Activated T-cell treated with anti-CD3 and anti-CD28 coated beads for 48 hours (primary cell): ENCODE measurements at places on chromosomes 5 and 9.

DNA sequence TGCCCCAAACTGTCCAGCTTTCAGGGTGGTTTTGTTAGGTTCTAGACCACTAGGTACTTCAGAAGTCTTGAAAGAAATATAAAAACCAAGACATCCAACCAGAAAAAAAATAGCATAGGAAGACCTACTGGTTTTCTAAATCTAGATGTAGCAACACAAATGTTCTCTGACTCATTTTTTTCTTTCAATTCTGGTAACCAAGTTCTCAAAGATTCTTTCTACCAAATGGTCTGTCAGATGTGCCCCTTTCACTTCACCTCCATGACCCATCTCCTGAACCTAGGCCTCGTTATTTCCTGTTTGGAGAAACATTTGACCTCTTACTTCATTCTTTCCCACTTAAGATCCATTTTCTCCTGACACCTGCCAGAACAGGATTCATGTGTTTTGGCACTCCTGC lies 355.3 kb downstream of the KIAA0825 start:
- DNase-seq = no peak

- no peak for DNase-seq
Measured at GRCh38 chr5:169710675-169711074, 73.6 kb downstream of the DOCK2 start.

GRCh38 chr5:79513308-79513703 lies 628 bp downstream of the HOMER1 start:
- DNase-seq = no peak

DNA sequence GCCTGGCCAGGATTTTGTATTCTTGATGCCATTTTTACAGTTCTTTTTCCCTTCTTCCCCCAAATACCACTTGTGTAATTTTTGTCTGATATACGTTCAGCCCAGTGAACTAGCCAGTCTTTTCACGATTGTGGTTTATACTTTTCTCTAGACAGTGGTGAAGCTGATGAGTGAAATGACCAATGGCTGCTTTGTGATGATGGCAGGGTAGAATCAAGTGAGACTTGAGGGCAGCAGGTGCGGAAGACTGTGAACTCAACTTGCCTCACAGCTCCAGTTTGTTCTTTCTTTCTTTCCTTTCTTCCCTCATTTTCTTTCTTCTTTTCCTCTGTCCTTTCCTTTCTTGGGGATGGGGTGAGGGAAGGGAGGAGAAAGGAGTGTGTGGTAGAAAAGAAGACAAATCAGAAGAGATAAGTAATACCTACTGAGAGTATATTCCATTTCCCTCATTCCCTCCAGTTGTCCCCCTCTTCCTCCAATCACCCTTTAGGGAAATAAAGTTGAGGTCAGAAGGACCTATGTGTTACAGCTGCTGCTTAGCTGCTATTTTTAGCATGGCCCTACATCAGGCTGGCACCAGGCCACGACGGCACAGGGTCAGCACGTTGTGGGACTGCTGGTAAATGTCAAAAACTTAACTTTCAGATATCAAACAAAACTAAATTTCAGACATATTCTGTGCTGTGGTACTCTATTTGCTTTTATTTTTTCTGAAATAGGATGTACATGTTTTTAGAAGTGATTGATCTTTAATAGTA lies 12.3 kb downstream of the ZSWIM6 start:
- no peak for DNase-seq

GRCh38 chr5:107937204-107937603 lies 266.5 kb upstream of the EFNA5 start:
- no peak for DNase-seq

- no peak for DNase-seq
Measured at GRCh38 chr9:21741151-21741550, 61.3 kb upstream of the MTAP start.

DNA sequence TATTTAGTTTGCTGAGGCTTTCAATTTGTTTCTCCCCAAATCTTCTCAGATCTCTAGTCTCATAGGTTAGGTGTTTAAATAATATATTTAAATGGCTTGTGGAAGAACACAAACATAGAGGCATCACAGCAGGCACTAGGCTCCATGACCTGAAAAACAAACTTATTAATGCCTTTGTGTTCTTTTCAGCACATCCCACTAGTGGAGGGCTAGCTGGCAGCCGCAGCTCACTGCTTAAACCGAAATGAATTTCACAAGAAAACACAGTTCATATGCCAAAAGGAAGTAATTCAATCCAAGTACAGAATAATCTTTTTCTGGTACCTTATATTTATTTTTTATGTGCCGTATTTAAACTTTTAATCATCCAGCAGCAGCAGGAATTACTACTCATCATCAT lies 382.5 kb downstream of the PLK2 start:
- no peak for DNase-seq

DNA sequence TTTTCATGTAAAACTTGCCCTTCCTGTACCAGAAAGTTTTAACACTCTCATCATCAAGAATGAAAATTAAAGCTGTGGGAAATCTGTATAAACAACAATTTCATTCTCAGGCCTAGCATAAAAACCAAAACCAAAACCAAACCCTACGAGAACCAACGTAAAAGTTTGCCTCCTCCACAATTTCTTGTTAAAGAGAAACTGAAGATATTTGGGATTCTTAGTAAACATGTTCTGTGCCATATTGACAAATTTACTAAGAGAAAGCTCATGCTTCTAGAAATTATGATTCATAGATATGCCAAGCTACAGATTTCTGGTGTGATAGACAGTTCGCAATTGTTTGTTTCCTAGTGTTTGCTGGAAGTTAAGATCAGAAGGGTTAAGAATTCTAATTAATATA lies 801.0 kb upstream of the NUDT12 start:
- no peak for DNase-seq

GRCh38 chr5:153520952-153521351 lies 30.5 kb downstream of the GRIA1 start:
- no peak for DNase-seq

DNA sequence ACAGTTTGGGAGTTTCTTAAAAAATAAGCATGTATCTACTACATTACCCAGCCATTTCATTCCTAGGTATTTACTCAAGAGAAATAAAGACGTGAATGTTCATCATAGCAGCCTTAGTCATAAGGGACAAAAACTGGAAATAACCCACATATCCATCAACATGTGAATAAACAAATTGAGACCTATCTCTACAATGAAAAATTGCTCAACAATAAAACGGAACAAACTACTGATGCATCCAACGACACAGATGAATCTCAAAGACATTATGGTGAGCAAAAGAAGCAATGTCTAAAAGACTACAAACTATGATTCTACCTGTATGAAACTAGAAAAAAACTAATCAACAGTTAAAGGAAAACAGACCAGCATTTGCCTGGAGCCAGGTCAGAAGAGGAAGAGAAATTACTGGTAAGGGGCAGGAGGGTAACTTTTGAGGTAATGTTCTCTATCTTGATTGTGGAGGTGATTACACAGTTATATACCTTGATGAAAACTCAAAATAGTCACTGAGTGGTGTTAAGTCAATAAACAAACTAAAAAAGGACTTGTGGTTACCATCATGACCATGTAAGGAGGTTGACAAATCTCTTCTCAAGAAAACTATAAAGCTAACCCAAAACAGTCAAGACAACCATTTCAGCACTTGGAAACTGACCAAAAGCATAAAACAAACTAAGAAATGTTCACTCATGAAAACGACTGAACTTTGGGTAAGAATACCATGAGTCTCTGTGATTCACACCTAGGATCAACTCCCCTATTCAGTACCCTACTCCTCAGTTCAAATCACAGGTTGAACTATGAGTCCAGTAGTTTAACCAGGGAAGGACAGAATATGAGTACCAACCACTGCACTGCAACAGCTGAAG lies 10.4 kb downstream of the UIMC1 start:
- DNase-seq = no peak

- no peak for DNase-seq
Measured at GRCh38 chr9:133640580-133641395, 4.6 kb downstream of the DBH start.

- no peak for DNase-seq
Measured at GRCh38 chr5:118728191-118728590, 260.2 kb downstream of the DTWD2 start.

DNA sequence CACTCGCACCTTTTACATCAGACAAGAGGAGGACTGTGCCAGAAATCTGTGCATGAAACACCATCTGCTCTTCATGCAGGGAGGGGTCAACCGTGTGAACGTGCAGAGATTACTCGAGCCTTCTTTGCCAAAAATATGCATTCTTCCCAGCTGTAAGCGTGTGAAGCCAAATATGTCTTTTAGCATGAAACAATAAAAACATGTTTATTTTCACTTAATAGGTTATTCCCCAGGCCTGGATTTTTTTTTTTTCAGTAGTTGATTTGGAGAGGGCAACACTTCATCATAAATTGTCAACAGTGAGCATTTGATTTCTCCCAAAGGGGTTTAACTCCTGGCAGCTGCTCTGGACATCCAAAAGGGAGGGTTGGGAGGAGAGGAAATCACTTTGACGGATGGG lies 23.8 kb downstream of the PLAC8L1 start:
- DNase-seq = no peak

- DNase-seq = no peak
Measured at GRCh38 chr9:5643005-5643624, 14.2 kb downstream of the RIC1 start.

DNA sequence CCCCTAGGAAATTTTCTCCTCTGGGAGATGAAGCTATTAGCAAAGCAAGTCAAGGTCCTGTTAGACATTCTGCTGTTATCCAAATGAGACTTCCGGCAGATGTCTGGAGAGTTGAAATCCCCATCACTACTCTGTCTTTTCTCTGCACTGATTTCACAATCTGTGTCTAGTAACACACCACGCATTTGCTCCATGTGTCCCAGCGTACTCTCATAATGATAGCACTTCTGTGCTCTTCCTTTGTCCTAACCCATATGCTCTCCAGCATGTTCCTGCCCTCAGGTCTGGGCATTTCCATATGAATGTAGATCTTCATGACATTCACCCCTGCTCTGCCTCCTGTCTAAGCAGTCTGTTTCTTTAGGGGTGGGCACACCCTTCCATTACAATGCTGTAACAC lies 1949.0 kb upstream of the WWC1 start:
- DNase-seq = no peak

DNA sequence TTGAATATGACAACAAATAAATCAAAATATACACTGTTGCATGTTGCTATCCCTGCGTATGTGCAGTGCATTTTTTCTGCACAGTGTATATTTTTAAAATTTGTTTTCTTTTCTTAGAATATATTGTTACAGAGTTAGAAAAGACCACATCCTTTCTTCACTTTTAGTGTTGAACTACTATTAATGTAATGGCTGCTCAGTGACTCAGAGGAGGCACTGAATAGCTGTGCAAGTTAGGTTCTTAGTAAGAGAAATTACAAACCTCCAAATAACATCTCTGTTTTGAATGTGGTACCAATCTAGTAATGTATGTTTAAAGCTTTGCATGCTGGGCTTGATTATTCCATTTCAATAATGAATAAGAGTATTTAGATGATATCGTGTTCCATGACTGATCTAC lies 208.9 kb upstream of the PRR16 start:
- no peak for DNase-seq

GRCh38 chr5:90290648-90291047 lies 118.9 kb downstream of the CETN3 start:
- no peak for DNase-seq

DNA sequence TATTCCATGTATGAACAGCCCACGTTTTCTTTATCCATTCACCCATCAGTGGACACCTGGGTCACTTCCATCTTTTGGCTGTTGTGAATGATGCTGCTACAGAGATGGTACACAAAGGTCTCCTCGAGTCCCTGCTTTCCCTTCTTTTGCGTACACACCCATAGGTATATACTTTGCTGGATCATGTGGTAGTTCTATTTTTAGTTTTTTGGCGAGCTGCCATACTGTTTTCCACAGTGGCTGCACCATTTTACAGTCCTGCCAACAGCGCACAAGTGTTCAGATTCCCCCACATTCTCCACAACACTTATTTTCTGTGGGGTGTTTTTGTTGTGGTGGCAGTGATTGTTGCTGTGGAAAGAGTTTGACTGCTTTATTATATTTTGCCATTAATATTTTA lies 16.2 kb downstream of the RAPGEF1 start:
- no peak for DNase-seq

- no peak for DNase-seq
Measured at GRCh38 chr5:124744170-124744971, 2.1 kb downstream of the ZNF608 start.

GRCh38 chr5:101942321-101942882 lies 353.7 kb downstream of the SLCO4C1 start:
- DNase-seq = no peak
